Activated CD4-positive, alpha-beta T cell treated with anti-CD3 and anti-CD28 coated beads, Interleukin-2, amount 50 U/mL, for 48 hours (primary cell): ENCODE measurements at places on chromosomes 16 and 17.

- DNase-seq: peak; percentile 71
Observed at GRCh38 chr17:77441940-77442339, 301.2 kb downstream of the SEC14L1 start.

- no peak for DNase-seq
Observed at GRCh38 chr17:47315451-47316266, 8.1 kb upstream of the EFCAB13 start.

DNA sequence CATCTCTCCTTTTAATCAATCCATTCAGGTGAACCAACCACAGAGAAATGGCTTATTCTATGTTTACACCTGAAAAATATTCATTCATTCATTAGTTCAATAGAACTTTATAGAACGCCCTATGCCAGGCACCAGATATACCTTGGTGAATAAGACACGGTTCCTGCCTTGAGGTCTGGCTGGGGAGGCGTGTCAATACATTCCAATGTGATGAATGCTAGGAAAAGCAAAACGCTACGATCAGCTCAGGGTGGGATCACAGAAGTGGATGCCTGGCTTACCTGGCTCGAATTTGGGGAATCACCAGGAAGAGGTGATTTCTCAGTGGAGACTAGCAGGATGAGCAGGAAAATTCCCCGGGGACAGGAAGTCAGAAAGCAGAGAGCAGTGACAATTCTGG, 17.5 kb upstream of the WFIKKN2 start:
- DNase-seq: no peak

DNA sequence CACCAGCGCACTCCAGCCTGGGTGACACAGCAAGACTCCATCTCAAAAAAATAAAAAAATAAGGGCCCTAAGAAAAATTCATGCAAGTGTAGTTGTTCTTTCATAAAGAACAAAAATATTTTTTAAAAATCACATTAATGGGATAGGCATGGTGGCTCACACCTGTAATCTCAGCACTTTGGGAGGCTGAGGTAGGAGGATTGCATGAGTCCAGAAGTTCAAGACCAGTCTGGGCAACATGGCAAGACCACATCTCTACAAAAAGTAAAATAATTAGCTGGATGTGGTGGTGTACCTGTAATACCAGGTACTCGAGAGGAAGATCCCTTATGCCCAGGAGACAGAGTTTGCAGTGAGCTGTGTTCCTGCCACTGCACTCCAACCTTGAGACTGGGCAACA, 15.2 kb upstream of the BRIP1 start:
- no peak for DNase-seq

- DNase-seq: no peak
Observed at GRCh38 chr16:71762186-71762585, 37.7 kb upstream of the PHLPP2 start.
